T follicular helper cell (primary cell): ENCODE measurements at places on chromosomes 2 and 18.

- DNase-seq, result no peak
These were observed 166.7 kb upstream of the GLI2 start for GRCh38 chr2:120568975-120569268.

DNA sequence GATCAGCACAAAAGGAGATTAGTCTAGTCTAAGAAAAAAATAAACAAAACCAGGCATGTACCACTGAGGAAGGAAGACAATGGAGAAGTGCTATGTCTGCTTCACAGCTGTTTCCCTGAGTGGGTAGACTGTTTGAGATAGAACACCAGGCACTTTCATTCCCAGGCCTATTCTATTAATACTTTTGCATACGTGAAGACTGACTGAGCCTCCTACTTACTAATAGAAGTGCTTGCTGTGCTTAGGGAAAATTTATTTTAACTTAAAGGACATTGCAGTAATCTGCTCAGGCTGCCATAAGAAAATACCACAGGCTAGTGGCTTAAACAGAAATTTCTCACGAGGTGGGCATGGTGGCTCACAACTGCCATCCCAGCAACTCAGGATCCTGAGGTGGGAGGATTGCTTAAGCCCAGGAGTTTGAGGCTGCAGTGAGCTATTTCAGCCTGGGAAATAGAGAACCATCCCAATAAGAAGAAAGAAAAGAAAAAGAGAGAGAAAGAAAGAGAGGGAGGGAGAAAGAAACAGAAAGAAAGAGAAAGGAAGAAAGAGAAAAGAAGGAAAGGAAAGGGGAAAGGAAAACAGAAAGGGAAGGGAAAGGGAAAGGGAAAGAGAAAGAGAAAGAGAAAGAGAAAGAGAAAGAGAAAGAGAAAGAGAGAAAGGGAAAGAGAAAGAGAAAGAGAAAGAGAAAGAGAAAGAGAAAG is 33.0 kb downstream of the CMPK2 start:
- DNase-seq, result no peak

GRCh38 chr2:28413152-28413898 is 20.7 kb downstream of the FOSL2 start:
- no peak for DNase-seq

GRCh38 chr2:234025466-234025865 is 25.0 kb upstream of the SPP2 start:
- no peak for DNase-seq

- DNase-seq, result no peak
These were observed 63.1 kb downstream of the RND3 start for GRCh38 chr2:150424406-150424805.

DNA sequence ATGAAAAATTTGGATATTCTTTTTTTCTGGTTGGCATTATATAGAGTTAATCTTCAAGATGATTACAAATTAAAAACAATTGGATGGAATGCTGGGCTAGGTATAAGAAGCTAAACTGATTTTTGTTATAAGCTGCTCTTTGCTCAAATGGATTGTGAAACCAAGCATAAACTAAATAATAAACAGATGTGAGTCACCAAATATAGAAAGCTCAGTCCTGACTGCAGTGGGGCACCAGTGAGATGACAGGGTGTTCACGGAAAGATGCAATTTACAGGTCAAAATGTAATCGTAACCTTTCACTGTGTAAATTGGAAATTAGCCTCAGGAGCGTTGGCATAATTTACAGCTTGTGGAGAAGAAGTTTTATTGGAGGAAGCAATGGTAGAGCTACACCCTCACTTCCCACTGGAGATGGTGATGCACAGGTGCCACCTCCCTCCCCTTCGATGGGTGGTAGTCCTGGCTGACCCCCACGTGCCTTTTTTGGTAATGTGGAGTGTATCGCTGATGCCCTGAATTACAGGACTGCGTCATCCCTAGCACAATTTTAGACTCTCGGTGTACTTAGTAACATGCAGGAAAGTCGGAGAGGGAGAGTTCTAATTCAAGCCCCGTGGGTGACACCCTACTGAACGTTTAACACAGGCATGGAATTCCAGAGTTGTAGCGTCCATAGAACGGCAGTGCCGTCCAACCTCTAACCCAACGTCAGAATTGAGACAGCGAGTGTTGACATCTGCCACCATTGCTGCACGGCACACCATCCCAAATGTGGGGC is 73.9 kb upstream of the NFATC1 start:
- no peak for DNase-seq

- DNase-seq, result no peak
These were observed 98.9 kb upstream of the TRIB2 start for GRCh38 chr2:12617853-12618252.

- DNase-seq, result no peak
These were observed 248.9 kb downstream of the ANAPC1 start for GRCh38 chr2:111634995-111635538.

- no peak for DNase-seq
These were observed 80.5 kb downstream of the HAUS1 start for GRCh38 chr18:46184727-46185126.

DNA sequence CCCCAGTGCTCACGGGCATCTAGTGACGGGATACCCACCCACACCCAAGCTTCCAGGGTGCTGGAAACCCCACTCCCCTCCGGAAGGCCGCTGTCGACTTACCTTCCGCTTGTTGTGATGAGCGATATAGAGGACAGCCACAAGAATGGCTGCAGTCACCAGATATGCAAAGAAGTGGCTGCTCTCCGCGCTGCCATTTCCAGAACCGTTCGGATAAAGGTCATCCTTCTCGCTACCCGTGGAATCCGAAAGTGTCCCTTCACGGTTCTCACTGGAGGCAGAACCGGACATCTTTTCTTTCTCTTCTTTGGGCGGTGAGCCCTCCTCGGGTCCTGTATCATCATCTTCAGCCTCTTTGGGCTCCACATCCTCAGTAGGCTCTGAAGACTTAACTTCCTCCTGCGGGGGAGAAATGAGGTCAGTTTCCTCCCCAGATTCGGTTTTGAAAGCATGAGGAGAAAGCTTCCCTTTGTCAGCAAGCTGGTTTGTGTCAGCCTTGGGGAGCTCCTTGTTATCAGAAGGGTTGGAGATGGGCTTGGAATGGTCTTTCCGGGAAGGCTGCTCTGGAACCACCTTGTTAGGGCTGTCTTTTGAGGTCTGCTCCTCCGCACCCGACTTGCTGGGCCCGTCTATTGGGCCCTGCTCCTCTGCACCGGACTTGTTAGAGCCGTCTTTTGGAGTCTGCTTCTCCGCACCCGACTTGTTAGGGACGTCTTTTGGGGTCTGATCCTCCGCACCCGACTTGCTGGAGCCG is 1.2 kb downstream of the TGOLN2 start:
- DNase-seq, result peak; percentile 16

GRCh38 chr2:96668771-96669170 is 26.2 kb downstream of the FER1L5 start:
- no peak for DNase-seq

- no peak for DNase-seq
These were observed 32.3 kb downstream of the ITGB1BP1 start for GRCh38 chr2:9390991-9391390.
